Activated naive CD8-positive, alpha-beta T cell treated with anti-CD3 and anti-CD28 coated beads, Interleukin-2, amount 10 ng/mL, durations not matched to agents 7 days and 5 days (primary cell): ENCODE measurements at places on chromosomes 6 and 20. TPM values are rescaled to one million over a fixed set of nuclear protein-coding genes. Genes with fewer than 3 reads are reported as not detected.

DNA sequence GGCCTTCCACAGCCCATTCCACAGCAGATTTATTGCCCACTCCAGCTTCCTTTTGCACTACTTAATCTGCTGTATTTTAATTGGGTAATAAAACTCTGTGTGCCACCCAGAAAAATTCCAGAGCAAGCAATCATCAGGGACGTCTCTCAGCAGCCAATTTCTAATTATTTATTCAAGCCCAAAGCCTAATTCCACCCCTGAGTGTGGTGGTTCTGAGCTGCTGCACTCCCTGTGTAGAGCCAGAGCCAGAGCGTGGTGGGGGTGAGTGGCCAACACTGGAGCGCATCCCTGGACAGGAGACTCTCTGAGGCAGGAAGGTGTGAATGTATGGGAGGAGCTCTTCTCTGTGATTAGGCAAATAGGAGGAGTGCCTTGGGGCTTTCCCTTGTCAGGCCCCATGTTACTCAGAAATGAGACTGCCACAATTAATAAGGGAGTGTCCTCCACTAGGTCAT lies 66.1 kb downstream of the CD24 start:
- DNase-seq: no peak

DNA sequence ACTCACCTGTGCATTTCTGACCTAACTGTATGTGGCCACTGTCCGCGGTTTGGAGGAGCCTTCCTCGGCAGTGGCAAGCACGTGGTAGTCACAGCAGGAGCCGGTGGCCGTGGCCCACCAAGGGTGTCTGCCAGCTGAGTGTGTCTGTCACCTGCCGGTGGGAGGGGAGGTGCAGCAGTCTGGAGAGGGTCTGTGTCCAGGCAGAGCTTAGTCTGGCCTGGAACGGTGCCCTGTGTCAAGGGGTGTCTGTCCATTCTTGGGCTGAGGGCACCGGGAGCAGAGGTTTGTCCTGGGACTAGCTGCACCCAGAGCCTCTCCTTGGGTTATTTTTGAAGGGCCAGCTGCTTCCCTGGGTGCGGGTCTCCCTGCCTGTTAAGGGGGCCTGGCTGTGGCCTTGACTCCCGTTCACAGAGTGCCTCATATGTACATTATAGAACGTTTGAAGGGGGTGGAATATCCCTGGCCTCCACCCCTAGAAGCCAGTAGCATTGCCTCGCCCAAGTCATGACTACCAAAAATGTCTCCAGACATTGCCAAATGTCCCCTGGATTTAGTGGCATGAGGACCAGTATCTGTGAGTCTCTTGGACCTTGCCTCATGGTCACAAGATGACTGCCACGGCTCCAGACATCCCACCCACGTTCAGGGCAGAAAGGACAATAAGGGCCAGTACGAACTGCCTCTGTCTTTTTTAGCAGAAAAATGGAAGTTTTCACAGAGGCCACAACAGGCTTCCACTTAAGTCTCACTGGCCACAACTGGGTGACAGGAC lies 5.2 kb downstream of the RBM38 start:
- no peak for DNase-seq

DNA sequence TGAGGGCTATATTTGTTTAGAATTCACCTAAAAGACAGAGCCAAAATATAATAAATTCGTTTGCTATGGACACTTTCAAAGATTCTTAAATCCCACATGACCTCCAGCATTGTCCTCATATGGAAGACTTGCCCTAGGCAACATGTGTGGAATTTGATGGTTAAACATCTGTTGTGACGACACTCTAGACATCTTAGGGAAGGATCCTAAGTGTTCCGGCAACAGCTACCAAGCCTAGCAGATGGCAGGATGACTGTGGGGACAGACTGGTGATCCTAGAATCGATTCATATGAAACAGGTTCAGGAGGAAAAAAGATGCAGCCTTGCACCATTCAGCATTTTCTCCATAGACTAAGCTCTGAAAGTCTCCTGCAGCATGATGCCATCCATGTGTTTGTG lies 77.6 kb upstream of the BACH2 start:
- DNase-seq: no peak

- no peak for DNase-seq
Measured at GRCh38 chr6:18121580-18122127, 823 bp downstream of the NHLRC1 start.

DNA sequence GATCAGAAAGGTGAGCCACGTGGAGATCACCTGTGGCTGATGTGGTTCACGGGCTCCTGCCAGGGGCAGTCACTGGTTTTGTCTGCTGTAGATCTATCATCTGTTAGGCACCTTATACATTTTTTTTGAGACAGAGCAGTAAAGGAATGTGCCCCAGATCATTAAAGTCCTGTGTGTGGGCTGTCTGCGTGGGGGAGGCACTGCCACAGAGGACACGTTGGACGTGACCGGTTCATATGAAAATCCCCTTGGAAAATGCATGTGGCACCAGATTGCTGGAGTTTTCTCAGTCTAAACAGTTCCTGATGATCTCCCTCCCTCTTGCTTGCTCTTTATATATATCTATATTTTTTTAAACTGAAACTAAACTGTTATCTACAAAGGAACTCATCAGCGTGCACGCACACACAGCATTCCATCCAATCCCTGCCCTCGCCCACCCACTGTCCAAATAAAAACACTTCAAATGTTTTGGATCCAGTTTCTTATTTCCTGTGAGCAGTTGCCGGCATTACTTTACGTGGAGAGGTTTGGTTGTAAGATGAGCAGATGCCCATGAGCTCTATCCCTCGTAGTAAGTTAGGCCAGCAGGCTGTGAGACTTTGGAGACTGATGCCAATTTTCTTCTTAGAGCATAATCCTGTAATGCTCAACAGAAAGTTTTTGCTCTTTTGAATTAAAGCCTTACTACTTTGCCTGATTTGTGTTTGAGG lies 161.6 kb upstream of the EXOC2 start:
- DNase-seq: no peak

The CDH4 gene
- 0.20 TPM for total RNA-seq

The DLL1 gene
- 15.2 TPM for total RNA-seq

GRCh38 chr6:42154461-42155209 lies 12.2 kb upstream of the C6orf132 start:
- DNase-seq: no peak
